Cardiac muscle cell (in vitro differentiated cells and primary cell): ENCODE measurements at places on chromosomes 1 and 21. TPM values are rescaled to one million over a fixed set of nuclear protein-coding genes. Genes with fewer than 3 reads are reported as not detected.

KCNH1 gene
- 0.18 and 0.54 TPM in 2 replicates for total RNA-seq

OPRD1 gene
- 0.25 and 0.60 TPM in 2 replicates for total RNA-seq

MAN1C1 gene
- total RNA-seq: 85.7 and 118 TPM in 2 replicates

ITSN1 gene
- 125 and 139 TPM in 2 replicates for total RNA-seq

MSH4 gene
- 0.06 and 0.11 TPM in 2 replicates for total RNA-seq

DNA sequence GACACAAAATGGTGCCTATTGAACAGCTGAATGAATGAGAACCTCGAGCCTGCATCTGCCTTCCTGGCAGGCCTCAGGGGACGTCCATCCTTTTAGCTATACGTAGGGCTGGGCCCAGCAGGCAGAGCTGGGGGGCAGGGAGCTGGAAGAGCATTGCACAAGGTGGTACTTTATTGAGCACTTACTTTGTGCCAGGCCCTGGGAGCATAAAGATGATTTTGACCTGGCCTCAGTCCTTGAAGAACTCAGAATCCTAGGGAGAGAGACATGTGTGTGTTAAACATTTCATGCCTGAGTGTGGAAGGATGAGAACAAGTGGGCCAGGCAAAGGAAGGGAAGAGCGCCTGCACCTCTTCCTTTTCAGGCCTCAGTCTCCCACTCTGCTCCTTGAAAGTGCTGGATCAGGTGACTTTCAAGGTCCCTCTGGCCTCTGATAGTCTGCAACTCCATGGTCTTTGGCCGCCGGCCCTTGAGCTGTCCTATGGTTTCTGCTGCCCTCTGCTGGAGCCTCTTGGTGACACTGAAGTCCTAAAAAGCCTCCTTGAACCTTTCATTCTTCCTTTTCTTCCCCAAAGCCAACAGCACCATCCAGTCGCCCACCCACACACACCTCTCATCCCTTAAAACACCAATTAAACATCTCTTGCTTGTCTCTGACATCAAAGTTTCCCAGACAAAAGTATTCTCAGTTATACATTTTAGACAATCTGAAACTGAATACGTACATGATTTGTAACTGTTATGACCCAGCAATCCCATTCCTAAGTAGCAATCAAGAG is 3.5 kb upstream of the PEAR1 start:
- peak; percentile 91 for DNase-seq

GRCh38 chr21:38766987-38767722 is 38.6 kb upstream of the ETS2 start:
- no peak for DNase-seq

DNA sequence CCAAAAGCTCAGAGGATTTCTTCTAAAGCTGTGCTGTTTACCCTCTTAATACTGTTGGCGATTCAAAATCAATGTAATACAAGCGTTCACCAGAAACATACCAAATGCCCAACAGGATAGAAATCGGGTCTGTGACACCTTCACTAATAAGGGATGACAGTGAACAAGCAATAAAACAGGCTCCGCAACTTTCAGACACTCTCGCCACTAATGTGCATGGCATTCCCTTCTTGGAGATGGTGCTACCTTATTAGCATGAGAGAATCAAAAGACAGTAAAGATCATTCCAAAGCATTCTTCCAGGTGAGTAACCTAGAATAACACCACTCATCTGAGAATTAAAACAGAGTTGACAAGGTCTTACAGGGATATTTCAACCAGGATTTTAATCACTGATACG is 367.1 kb downstream of the TTLL7 start:
- DNase-seq: no peak

DNA sequence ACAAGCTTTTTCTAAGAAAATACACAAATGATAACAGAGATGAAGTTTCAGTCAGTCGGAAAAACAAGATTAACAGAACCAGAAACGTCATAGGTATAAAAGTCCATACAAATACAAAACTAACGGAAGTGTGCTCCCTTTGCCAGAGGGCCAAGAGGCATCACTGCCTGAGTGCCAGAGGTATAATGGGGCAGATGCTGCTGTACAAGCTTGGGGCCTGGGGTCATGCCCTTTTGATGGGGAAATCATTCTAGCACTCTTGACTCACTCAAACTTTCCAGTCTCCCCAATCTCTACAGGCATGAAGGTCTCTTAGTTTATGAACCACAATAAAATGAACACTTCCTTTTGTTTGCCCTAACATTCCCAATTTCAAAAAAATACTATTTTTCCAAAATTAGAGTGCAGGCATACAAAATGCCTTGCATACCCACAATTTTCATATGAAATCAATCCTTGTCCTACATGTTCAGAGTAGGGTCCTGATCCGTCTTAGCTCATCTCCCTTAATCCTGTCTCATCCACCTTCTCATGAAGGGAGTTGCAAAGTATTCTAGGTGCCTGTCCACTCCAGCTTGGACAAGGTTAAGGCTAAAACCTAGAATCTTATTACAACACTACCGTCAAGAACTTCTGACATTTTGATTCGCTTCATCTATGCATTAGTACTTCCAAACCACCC is 1.5 kb downstream of the RPL22 start:
- DNase-seq: no peak

DNA sequence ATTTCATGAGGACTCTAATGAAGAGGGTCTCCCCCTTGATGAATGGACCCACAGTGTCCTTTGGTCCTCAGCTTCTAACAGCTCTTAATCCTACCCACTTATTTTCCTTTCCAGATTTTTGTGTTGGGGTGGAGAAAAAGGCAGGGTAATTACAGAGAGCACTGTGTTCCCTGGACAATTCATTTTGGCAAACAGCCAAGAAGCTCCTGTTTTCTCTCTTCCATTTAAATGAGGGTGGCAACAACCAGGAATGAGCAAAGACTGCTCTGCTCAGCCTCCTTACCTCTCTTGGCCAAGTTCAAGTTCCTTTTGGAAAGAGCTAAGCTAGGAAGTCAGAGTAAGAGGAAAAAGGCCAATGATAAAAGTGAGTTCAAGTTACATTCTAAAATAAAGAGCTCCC is 11.9 kb downstream of the XKR8 start:
- DNase-seq: peak; percentile 28

- peak; percentile 21 for DNase-seq
These were observed 40.0 kb upstream of the EPS15 start for GRCh38 chr1:51559064-51559500.

GRCh38 chr1:12678820-12679219 is 34.9 kb downstream of the AADACL4 start:
- DNase-seq: no peak

DNA sequence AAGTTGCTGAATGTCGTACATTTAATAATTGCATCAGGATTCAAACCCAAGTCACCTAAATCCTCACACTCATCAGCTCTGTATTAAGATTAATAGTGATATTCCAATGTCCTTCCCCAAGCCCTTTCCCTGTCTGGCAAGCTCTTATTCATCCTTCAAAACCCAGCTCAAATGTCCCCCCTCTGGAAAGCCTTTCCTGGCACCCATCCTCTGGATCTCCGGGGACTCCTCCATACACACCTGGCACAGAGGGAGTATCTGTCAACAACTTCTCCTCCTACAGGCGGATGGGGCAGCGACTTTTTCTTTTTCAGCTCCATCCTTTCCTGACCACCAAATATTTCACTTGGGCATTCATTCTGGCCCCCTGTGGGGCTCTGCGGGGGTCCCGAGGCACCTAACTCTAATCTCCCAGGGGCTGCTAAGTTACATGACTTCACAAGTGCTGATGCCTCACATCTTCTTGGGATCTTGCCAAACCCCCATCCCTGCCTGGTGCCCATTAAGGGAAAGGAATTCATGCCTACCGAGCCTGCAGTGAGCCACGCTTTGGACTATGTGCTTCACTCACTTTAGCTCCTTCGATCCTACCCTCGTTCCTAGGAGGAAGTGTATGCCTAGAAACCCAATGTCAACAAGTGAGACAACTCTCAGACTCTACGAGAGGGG is 15.2 kb downstream of the TINAGL1 start:
- DNase-seq: no peak

GRCh38 chr1:73979684-73980083 is 218.3 kb downstream of the LRRIQ3 start:
- no peak for DNase-seq

DNA sequence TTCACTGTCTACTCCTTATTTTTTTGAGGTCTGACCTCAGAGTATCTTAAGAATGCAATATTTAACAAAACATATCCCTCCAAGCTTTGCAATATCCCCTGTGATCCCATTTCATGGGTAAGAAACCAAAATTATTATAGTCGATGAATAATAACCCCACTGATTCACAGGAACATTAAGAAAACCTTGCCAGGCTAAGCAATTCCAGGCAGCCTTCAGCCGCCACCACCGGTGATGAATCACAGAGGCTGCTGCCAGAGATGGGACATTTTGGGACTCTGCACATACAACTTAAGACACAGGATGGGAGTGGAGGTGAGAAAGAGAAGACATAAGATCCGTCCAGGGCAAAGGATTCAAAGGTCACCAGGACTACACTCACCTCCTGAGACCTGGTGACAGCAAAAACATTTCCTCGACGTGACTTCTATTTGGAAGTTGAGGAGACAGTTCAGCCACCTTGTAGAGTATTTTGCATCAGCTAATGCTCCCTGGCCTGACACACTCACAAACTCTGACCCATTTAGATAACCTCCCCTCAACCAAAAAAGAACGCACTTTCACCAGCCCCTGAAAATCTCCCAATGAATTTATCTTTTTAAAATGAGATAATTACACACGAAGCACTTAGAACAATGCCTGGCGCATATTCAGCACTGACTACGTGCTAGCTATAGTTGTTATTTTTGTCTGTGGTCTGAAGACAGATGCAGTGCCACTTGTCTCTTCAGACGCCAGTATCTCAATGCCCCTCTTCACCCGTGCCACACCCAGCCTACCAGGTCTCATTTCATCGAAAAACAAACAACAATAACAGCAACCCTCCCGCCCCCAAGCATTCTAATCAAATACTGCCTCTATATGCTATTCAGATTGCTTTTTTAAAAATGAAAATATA is 17.8 kb upstream of the OVAAL start:
- DNase-seq: no peak

DNA sequence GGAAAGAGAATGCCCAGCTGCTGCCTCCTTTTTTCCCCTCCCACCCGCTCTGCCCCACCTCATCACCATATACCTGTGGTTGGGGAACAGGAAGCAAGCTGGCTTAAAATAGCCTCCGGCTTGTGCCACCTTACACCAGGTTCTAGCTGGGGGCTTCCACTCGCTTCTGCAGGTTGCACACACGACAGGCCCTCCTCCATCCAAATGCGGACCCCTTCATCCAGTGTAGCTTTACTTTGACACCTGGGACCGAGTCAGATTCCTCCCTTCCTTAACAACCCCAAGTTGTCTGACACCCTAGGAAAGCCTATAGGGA is 14.6 kb downstream of the BLACAT1 start:
- no peak for DNase-seq
